Effector CD8-positive, alpha-beta T cell (primary cell): ENCODE measurements at places on chromosomes 4 and X.

GRCh38 chrX:357035-357692 lies 29.5 kb downstream of the PPP2R3B start:
- no peak for DNase-seq

- no peak for DNase-seq
Observed at GRCh38 chrX:75603833-75604232, 81.0 kb upstream of the ZDHHC15 start.

- DNase-seq = no peak
Observed at GRCh38 chrX:110791071-110791470, 4.5 kb downstream of the CHRDL1 start.

DNA sequence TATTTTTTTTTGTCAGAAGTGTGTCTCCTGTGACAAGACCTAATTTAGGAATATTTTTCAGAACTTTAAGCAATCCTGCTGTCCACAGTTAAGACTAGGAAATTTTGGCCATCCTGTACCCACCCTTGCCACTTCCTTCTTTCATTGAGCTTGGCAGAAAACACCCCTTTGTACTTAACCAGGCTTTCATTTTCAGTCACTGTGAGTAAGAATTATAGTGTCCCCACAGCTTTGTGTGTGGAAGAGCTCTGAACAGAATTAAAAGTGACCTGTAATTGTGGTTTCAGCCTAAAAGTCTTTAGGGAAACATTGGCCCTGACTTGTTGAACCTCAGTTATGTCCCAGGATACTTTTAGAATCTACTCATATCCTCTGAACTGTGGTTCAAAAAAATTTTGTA lies 153.7 kb upstream of the BMP3 start:
- DNase-seq = no peak

DNA sequence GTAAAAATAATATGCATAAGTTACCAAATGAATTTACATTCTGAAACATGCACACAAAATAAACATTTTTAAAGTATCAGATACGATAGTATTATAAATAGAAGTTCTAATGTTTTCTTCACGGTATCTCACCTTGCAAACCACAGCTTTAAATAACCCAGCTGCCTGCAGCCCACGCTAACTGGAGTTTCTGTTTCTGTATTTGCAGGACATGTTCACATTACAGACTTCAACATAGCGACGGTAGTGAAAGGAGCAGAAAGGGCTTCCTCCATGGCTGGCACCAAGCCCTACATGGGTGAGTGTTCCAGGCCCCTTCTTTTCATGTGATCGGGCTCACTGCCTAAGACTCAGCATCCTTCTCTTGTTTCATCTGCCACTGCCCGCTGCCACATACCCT lies 291.7 kb downstream of the EVC2 start:
- DNase-seq = no peak

DNA sequence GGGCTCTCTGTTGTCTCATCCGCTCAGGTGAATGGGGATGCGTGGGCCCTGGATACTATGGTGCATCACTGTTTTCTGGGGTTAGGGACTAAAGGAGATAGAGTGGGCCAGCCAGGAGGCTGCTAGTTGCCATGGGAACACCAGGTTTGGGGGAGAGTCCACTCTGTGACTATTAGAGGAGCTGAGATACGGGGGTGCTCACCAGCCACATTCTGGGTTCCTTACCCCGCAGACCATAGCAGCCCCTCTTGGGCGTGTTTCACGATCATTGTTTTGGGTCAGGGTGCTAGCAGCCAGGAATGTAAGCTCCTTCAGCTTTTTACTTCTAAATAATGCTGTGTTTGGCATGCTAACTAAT lies 4.6 kb downstream of the EFNB1 start:
- no peak for DNase-seq

DNA sequence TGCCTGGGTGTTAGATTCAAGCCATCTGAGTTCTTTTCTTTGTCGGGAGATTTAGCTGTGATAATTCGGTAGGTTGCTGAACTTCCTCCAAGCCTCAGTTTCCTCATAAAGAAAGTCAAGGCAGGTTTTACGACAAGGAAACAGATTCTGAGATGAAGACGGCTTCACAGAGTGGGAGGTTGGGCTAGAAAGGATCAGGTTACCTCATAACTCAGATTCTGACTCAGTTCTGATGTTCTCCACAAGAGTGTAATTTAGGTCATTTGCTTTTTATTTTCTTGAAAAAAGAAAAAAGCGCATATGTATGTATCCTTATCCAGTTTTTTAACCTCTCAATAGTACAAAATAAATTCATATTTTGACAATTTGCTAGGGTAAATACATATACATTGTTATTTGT lies 47.2 kb upstream of the ELOVL6 start:
- no peak for DNase-seq

DNA sequence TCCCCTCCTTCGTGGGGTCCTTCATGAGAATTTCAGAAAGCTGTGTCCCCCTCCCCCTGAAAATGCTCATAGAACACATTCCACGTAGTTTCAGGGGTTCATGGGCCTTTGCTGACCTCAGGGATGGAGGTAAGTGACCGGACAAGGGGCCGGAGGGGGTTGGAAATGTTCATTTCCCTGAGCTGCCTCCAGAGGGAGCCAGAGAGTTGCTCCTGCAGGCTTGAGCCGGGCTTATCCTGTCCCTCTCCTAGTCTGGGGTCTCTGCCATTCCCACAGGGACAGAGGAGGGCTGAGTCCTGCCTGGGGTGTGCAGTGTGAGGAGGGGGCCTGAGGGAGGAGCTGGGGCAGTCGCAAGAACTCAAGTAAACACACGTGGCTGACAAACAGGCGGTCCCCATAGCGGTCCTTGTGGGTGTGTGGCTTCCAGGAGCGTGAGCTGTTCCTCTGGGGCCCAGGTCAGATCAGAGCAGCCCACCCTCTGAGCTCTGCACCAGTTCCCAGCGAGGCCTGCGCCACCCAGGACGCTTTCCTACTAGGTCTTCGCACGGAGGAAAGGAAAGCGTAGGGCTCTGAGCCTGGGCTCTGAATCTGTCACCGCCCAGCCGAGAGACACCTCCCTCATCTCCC lies 62.5 kb downstream of the WFS1 start:
- no peak for DNase-seq

DNA sequence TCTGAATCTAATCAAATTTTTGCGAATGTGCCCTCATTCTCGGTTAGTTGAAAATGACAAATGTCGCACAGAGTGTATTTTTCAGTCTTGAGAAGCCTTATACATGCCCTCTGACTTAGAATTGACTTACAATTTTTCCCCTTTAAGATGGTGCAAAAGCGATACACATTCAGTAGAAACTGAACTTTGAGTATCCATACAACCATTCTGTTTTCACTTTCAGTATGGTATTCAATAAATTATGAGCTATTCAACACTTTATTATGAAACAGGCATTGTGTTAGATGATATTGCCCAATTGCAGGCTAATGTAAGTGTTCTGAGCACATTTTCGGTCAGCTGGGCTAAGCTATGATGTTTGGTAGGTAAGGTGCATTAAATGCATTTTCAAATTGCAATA lies 43.4 kb downstream of the SLC9A7 start:
- DNase-seq = no peak

DNA sequence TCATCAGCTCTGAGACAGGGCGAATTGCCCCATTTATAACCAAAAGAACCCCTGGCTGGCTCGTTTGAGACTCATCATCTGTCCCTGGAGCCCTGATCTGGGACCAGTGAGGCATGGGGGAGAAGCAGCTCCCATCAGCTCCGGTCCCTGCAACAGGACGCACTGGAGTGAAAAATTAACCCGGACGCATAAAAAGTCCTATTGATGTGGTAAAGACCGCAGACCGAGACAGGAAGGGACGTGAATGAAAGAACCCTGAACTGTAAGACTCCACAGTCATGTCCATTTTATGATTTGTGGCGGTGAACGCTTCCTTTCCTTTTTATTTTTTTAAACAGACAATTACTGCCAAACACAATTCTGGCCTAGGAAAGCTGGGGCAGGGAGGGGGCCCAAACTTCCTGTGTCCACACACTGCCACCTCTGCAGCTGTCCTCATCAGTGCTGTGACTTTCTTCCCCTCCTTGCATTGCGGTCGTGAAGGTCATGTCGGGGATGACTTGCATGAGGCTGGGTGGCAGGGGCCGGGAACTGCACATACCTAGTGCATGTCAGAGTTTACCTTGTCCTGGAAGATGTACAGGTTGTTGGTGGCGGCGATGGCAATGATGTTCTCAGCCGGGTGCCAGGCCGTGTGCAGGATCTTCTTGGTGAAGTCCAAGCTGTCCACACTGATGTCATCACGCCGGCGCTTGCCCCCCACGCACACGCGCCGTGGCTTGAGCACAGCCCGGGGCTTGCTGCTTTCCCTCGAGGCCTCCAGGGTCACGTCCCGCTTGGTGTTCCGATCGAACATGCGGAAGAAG lies 53.3 kb downstream of the WFS1 start:
- DNase-seq = no peak

DNA sequence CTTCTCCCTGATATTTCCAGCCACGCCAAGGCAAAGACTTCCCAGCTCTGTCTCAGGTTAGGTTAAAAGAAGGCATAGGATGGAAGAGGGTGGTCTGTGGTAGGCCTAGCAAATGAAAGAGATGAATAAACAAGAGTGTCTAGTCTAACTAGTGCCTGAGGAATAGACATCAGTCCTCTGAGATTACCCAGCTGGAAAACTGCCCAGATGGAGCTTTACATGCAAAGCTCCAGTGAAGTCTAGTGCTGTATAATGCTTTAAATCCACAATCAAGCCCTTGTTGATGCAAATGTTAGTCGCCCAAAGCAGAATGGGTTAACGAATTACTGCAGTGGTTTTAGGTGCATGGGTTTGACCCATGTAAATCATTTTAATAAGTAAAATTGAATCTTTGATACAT lies 24.8 kb upstream of the GUCY1B1 start:
- DNase-seq = no peak

DNA sequence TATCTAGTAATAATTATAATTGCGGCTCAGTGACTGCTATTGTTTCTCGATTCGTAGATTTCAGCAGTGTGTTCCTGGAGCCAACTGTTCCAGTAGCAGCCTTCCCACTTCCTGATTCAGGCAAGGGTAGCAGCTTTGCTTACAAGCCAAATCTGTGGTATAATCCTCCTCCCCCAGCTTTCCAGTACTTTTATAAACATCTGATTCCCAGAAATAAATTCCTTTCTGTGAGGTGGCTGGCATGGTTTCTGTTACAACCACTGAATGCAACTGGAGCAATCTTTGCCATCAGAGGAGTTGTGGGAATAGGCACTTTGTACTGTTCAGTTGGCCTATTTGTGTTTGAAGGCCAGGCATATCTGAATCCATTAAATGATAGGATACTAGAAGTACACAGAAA lies 80.0 kb downstream of the GLRA3 start:
- DNase-seq = no peak

DNA sequence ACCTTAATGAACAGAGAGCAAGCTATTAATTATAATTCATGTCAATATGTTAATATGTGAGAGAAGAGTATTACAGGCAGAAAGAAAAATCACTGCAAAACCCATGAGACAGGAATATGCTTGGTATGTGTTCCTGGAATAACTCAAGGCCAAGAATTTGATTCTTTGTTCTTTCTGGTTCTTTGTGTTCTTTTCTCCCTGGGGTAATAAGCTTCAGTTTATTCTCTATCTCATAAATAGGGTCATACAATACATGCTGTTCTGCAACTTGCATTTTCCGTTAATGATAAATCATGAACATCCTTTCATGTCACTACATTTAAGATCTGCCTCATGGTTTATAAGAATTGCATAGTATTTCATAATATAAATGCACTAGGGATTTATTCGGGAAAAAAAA lies 16.8 kb upstream of the THOC2 start:
- no peak for DNase-seq

- DNase-seq = no peak
Observed at GRCh38 chr4:77145842-77146185, 11.2 kb upstream of the CCNG2 start.

DNA sequence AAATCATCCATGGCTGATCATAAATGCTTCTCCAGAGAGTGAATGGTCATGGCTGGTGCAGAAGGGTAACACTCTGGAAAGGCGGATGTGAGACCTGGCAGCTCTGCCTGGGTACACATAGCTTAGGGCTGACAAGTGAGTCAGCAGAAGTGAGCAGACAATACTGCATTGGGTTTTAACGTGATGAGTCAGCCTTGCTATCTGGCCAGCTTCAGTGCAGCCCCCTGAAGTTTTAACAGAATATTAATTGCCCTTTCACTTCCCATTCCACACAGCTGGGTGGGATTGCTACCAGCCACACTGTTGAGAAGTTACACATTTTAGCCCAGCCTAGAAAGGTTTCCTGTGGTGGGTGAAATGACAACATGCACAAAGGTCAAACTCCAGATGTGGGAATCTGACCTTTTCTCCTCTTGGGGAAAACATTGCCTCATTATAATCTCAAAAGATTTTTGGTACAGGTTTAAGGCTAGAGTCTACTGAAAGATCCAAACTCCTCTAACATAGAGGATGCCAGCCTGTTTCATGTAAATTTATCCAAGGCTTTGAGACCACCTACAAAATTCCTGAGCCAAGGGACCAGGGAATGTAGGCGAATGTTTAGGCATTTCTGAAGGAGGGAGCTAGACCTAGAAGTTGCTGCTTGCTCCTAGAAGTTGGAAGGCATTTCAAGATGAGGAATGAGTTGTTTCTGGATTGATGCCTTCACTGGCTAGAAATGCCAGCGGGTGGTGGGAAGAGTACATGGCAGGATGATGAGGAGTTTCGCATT lies 230.3 kb upstream of the PGRMC2 start:
- DNase-seq = no peak
